ENCODE measurements at places on chromosomes 12 and 14.

GRCh38 chr12:101594700-101595099, at the start of gene MYBPC1:
Gene MYBPC1 (plus strand): TSS chr12:101594971. CDS start chr12:101595071, 100 bp downstream.
- DNase-seq = no peak

DNA sequence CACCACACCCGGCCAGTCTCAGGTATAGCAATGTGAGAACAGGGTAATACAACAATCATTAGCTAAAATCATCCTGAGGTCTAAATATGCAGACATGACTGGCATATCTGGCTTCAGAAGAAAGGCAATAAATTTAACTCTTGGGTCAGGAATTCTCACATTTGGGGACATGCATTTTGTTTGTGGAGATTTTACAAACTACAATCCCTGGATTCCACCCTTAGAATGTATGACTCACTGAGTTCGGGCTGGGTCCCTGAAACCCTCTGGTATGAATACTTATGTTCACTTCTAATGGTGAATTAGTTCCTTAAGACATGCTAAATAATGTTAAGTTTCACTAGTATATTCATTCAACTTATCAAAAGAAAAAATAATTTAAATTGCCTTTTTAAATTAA, 98.9 kb upstream of the HMGA2 start:
- no peak for DNase-seq

DNA sequence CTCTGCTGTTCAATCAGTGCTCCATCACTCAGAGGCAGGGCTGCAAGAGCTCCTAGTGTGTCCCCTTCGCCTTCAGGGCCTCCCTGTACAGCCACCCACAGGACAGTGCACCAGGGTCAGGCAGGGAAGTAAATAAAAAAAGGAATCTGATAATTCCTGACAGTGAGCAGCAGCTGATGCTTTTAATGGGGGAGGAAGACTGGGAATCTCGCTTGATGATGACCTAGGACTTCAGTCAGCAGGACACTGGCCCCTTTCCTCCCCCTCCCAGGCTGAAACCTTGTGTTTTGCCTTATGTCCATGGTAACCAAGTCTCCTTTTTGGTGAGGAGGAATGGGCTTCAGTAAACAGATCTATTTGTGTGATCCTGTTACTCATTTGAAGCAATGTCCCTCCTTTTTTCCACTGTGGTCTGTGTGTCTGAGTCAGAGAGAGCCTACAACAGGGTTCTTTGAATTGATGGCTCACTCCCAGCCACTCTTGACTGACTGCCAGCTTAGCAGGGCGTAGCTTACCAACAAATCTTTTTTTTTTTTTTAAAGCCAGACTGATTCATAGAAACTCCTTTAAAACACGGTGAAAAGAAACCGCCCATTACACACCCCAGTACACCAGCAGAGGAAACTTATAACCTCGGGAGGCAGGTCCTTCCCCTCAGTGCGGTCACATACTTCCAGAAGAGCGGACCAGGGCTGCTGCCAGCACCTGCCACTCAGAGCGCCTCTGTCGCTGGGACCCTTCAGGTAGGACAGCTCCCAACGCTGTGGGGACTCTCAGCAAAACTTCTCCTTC, at the start of gene EMP1:
Gene EMP1 (plus strand): TSS at position 597 of the 792 bp plus-strand sequence. CDS start 14,785 bp downstream, outside the sequence.
- peak; percentile 94 for DNase-seq

GRCh38 chr12:120413901-120414695, 23.8 kb upstream of the COX6A1 start:
- no peak for DNase-seq

- DNase-seq = no peak
These were observed 32.3 kb upstream of the OR10A7 start for GRCh38 chr12:55188573-55188972.

DNA sequence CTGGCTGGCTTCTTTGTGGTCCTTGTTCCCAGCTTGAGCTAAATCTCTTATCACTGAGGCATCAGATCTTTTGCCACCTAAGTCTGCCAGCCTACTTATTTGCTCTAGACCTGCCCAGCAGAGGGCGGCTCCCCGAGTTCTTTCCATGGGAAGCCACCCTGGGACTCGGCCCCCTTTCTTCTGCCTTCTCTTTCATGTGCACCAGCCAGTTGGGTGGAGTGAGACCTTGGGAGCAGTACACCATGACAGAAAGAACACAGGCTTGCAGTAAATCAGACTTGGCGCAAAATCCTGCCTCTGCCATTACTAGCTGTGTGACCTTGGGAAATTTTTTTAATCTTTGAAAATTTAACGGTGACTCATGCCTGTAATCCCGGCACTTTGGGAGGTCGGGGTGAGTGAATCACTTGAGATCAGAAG, 7.4 kb downstream of the SMAGP start:
- DNase-seq = no peak

All from activated CD4-positive, alpha-beta T cell treated with anti-CD3 and anti-CD28 coated beads, Interleukin-2, amount 50 U/mL, for 16 hours (primary cell).